Caco-2 (cell line): ENCODE measurements at places on chromosomes 5 and 9.

GRCh38 chr5:125244531-125244930 lies 498.1 kb upstream of the ZNF608 start:
- no peak for DNase-seq

GRCh38 chr9:113585555-113585954 lies 122.0 kb downstream of the RGS3 start:
- no peak for DNase-seq

GRCh38 chr9:134369416-134370212 lies 43.4 kb downstream of the RXRA start:
- no peak for DNase-seq

DNA sequence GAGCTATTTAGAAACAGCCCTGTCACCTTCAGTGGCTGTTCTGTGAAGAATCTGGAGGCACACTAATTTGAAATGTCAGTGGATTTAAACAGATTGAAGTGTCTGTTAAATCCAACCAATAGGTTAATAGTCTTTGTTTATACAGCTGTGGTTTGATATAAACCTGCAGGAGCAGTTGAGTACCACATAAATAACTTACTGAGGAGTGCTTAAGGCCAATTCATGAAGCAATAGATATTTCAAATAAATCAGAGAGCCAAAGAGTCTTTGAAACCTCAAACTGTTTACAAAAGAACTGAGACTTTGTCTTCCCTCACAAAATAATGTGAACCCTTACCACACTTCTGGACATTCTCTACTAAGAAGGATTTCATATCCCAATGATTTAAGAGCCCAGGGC lies 111.9 kb downstream of the FEM1C start:
- DNase-seq, result no peak

- no peak for DNase-seq
Observed at GRCh38 chr9:28287455-28287854, 714.2 kb upstream of the C9orf72 start.

DNA sequence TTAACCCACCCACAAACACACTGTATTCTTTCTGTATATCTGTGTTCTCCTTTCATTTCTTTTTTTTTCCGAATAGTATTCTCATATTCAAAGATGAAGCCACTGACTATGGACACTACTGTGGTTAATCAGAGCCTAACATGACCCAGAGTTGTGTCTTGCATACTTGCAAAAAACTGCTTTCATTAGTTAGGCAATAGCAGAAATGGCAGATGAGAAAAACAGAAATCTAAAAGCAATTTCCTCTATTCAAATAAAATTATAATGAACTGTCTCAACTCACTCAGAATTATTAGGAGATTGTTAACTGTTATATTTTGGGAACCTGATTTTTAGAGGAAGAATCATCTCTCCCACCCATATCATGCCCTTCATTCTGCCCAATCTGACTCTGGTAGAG lies 45.9 kb downstream of the FREM1 start:
- no peak for DNase-seq

DNA sequence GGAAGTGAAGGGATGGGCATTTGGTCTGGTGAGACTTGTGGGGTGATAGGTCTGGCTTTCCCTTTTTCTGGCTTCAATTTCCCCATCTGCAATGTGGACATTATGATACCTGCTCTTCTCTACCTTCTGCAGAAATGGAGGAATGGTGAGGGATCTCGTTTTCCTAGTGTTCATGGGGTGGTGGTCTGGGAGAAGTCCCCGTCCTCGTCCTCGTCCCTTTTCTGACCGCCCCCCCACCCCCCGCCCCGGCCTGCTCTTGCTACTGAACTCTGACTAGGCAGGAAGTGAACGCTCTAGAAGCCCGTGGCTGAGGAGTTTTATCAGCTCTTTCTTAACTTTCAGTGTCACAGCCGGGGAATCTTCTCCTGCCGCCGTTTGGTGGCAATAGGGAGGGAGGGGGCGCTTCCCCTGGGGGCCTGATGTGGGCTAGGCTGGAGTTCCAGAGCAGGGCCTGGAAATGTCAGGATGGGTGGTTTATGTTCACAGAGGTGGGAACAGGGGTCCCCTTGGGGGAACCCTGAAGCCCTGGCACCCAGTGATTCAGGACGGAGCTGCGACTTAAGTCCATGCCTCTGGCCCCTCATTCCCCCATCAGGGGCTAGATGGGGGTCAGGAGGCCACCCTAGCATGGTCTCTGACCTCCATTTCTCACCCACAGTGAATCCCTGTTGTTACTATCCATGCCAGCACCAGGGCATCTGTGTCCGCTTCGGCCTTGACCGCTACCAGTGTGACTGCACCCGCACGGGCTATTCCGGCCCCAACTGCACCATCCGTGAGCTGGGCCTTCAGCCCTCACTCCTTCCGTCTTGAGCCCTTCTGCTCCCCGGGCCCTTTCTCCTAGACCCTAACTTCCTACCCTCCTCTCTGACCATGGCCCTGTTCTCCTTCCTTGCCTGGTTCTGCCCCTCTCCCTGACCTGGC lies 6.7 kb downstream of the PTGS1 start:
- DNase-seq, result no peak

- DNase-seq, result no peak
Observed at GRCh38 chr5:86858442-86858841, 240.7 kb downstream of the COX7C start.
